WERI-Rb-1 (cell line): ENCODE measurements at places on chromosomes 11 and 22.

- DNase-seq = no peak
Measured at GRCh38 chr11:58003036-58003435, 20.6 kb upstream of the OR9Q1 start.

- no peak for DNase-seq
Measured at GRCh38 chr22:29816539-29816938, 21.5 kb downstream of the ASCC2 start.

DNA sequence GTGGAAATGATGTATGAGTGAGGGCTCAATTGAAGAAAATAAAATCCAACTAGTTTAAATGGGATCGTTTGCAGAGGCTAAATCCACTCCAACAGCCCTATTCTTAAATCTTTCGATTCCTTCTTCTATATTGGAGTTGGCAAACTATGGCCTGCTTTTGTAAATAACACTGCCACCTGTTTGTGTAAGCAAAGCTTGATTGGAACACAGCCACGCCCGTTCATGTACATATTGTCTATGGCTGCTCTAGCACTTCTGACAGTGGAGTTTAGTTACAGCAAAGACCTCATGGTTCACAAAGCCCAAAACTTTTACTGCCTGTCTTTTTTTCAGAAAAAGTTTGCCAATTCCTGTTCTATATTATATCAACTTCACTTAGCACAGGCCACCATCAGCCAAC lies 40.6 kb upstream of the RCN1 start:
- no peak for DNase-seq

- no peak for DNase-seq
Measured at GRCh38 chr22:42179616-42180015, 49.0 kb upstream of the CYP2D6 start.

- DNase-seq = no peak
Measured at GRCh38 chr11:86755146-86755545, 45.2 kb upstream of the PRSS23 start.

- no peak for DNase-seq
Measured at GRCh38 chr11:14480716-14481115, 18.9 kb downstream of the COPB1 start.

GRCh38 chr11:79129702-79130101 lies 311.1 kb downstream of the TENM4 start:
- no peak for DNase-seq

GRCh38 chr11:20155683-20156279 lies 4.5 kb downstream of the DBX1 start:
- DNase-seq = no peak

- no peak for DNase-seq
Measured at GRCh38 chr11:5581014-5581413, 337 bp downstream of the OR52B6 start.

DNA sequence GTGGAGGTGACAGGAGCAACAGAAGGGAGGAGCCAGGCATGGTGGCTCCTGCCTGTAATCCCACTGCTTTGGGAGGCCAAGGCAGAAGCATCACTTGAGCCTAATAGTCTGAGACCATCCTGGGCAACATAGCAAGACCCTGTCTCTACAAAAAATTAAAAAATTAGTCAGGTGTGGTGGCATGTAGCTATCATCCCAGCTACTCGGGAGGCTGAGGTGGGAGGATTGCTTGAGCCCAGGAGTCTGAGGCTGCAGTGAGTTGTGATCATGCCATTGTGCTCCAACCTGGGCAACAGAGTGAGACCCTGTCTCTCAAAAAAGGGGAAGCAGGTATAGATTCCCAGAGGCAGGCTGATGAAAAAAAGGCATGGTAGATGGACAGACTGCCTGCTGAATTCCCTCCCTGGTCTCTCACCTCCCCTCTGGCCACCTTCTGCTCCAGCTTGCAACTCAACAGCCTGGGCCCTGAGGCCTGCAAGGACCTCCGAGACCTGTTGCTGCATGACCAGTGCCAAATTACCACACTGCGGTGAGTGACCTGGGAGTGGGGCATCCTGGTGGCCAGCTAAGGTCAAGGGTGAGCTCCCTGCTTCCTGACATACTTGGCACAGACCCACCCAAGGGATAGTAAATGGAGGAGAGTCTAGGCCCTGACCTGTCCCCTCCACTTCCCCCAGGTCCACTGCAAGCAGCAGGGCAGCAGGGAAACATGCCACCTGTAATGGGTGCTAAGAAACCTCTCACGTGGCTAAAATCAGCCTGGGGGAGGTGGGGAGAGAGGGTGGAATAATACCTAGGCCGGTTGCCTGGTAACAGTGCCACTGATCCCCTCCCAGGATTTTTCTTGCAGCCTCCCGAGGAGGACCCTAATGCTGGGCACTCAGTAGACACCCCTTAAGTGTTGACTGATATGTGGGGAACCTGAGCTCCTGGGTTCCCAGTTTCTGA lies 4.3 kb upstream of the NHERF4 start:
- DNase-seq = no peak

DNA sequence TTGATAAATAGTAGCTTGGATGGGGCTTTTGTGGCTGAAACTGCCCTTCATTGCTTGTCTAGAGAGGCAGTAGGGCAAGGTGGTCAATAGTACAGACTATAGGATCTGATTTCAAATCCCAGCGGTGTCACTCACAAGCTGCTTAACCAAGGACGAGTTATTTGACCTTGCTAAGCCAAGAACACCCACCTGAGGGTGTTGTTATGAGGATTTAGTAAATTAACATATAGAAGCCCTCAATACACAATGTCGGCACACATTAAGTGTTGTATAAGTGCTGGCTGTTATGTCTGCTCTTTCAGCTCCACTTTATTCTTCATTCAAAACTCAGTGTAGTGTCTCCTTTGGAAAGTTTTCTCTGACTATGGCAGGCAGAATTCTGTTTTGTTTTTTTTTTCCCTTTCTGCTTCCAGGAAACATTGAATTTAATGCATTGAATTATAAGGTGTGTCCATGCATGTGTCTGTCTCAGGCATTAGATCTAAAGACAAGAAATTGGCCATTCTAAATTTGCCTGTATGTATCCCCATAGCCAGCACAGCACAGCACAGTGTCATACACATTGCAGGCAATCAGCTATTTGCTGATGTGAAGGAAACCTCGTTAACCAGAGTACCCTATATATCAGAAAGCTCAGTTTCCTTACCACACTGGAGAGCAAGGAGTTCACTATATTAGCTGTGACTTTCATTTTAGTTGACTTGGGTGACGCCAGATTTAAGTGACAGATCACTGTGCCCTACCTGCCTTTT lies 212.1 kb downstream of the NELL1 start:
- peak; percentile 11 for DNase-seq

DNA sequence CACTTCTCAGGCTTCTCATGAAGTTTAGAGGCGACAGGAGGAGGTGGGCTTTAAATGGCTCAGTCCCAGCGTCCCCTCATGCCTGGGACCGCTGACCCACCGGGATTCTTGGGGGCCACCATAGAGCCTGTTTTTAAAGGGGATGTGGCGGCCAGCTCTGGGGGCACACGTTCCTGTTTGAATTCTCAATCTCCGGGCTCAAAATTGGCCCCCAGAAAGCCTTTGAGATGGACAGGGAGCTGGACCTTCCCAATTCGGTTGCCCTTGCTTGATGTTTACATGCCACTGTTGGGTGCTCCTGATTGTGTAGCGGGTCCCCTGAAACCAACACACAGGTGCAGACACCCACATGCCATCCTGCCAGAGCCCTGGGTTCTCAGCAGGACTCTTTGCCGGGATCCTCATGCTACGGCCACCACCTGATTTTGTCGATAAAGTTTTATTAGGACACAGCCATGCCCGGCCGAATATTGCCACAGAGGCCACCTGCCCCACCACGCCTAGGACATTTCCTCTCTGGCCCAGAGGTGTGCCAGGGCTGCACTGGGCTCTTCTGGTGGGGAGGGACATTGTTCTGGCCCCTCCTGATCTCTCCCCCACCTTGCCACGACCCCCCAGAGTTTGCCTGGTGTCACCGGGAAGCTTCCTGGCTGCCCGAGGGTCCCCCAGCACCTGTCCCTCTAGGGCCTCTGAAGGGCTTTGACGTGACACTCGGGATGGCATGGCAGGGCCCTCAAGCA lies 71.6 kb downstream of the KCNQ1 start:
- DNase-seq = no peak

DNA sequence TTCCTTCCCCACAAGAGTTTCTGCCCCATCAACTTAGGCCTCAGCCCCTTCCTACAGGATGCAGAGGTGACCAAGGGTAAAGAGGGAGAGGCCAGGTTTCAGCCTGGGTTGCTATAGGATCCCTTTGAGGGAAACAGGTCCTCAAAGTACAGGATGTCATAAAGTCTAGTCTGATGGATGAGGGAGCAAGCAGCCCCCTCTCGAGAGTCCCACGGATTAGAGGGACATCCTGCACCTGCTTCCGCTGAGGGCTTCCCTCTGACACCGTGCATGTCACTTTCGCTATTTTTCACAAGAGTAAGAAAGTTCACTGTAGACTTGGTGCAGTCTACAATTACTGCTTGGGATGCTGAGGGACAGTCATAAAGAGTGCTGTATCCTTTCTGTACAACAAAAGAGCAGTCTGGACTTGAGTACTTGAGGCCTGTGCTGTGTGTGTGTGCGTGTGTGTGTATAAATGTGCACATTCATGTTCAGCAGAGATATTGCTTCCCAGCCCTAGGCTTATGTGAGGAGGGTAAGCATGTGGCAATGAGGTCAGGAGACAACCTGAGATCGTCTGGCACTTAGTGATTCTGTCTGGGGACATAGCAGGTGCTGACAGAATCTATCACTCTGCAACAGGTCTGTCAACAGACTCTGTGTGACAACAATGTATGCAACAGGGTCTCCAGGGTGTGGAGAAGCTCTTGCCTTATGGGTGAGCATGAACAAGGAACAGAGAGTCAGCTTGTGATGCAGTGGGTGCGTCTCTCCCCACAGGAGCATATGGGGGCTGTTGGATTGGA lies 18.0 kb upstream of the CHST1 start:
- no peak for DNase-seq

GRCh38 chr22:19769393-19769715 lies 8.8 kb downstream of the TBX1 start:
- DNase-seq = no peak

GRCh38 chr22:50713571-50714056 lies 24.4 kb upstream of the ACR start:
- DNase-seq = no peak

- no peak for DNase-seq
Measured at GRCh38 chr11:60964801-60965200, 6.7 kb upstream of the CD6 start.

DNA sequence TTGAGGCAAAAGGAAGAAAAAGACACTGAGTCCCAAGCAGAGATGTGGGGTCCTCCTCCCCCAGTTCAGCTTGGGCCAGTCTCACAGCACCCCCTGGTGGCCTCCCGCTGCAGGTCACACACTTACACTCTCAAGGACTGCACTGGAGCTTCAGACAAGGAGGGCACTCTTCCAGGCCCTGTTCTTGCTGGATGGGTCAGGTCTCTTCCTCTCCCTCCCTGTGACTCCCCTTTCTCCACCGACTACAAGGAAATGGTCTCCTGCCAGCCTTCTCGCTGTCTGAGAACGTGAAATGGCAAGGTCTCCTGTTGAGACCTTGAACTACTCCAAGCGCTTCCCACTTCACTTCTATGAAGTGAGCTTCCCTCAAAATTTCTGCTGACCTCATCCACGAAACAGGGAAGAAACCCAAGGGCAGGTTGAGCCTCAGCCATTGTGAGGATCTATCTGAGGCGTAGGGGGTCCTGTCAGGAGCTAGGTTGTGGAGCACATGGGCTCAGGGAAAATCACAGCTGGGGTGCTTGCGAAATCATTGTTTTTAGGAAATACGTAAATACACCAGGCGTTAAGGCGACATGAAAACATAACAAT lies 11.2 kb upstream of the IGLL1 start:
- DNase-seq = peak; percentile 80

DNA sequence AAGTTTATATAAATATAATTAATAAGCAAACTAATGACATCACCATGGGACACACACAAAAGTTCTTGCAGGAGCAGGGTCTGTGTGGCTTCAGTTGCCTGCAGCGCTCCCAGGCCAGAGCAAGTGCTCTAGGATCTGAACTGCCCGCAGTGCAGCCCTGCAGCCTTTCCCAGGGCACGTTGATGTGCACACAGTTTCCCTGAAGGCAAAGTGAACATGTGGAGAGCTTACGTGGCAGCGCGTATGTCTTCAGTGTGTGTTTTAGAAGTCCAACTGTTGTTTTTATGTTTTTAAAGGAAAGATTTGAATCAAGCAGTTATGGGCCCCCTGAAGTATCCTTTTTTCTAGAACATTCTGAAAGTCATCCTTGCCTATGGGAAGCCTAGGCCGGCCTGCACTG lies 1.2 kb upstream of the TIGD3 start:
- DNase-seq = no peak

- DNase-seq = no peak
Measured at GRCh38 chr11:123700772-123701171, 40.7 kb downstream of the ZNF202 start.

DNA sequence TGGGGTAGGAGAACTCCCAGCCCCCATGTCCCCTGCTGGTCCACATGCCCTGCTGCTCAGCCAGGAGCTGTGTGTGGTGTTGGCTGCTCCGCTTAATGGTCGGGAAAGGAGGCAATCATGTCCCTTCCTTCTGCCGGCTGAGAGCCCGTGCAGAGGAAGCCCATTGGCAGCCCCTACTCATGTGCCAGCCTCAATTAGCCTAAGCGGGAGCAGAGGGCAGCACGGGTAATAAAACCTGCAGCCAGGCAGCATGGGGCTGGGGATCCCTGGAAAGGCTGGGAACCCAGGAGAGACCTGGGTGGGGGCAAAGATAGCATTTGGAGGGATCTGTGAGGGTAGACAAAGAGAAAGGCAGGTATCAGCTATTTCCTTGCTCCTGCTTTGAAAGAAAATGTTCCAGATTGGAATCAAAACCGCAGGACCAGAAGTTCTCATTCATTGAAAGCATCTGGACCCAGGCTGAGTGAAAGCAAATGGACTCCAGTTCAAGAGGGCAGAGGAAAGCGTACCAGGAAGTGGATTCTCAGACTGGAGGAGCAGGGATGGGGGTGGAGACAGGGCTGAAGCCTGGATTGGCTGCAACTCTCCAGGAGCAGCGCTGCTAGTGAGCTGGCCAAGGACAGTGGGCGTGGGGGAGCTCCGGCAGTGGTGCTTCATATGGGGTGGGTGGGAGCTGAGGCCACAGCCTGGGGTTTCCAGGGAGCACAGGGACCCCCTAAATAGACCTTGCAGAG lies 103.4 kb upstream of the NECTIN1 start:
- peak; percentile 50 for DNase-seq
